CD4-positive, alpha-beta T cell treated with Interleukin-6 for 4 hours (primary cell): ENCODE measurements at places on chromosomes 5 and 9.

DNA sequence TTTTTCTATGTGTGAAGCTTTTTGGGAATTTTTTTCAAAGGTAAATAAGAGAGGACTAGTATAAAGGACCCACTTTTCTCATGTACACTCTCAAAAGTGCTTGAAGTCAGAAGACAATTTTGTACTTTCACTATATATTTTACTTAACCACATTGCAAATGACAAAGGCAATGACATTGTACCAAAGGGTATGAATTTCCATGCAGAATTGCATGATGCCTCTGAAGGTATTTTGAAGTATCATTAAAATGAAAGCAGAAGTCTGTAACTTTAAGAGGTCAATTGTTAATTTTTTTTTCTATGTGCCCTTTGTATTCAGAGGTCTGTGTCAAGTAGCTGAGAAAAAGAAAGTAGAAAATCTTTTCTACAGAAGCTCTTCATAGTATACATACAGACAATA is 84.7 kb downstream of the ST8SIA4 start:
- DNase-seq = no peak

DNA sequence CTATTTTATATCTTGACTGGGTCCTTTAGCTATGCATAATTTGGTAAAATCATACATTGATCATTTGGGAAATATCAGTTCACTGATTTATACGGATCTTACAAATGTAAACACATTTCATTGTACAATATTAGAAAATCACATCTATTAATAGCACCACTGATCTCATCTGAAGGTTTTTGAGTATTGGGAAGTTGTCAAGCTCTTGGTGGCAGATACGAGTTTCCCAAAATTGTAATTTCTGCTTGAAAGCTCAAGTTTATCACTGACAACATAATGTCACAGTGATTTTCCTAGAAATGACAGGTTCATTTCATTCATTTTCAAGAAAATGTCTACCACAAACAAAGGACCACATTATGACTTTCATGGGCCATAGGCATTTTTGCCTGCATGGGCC is 3.0 kb upstream of the MACROH2A1 start:
- DNase-seq = no peak

DNA sequence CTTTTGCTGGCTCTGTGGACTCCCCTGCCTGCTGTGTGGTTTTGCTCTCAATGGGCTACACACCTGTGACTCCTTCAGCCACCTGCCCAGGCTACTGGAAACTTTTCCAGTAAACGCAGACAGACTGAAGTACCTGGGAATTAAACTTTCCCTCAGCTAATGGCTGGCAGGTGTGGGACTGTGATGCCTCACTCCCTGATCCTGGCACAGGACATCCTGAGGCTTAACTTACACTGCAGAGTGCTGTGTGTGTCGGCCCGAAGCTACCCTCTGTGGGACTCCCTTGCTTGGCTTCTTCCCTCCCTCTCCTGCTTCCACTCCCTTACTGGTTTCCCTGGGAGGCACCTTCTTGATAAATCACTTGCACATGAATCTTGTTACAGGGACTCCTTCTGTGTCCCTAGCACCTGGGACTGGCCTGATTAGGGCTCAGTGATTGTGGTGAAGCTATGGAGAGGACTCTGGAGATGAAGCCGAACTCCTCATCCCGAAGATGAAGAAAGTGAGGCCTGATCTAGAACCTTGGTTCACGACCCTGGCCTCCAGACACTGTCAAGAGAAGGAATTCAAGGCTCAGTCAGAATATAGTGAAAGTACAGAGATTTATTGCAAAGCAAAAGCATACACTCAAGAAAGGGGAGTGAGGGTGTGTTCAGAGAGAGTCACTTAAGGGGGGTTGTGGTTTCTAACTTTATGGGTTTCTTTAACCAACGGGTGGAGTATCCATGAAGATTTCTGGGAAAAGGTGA is 113.4 kb upstream of the ALDH1B1 start:
- DNase-seq = no peak

DNA sequence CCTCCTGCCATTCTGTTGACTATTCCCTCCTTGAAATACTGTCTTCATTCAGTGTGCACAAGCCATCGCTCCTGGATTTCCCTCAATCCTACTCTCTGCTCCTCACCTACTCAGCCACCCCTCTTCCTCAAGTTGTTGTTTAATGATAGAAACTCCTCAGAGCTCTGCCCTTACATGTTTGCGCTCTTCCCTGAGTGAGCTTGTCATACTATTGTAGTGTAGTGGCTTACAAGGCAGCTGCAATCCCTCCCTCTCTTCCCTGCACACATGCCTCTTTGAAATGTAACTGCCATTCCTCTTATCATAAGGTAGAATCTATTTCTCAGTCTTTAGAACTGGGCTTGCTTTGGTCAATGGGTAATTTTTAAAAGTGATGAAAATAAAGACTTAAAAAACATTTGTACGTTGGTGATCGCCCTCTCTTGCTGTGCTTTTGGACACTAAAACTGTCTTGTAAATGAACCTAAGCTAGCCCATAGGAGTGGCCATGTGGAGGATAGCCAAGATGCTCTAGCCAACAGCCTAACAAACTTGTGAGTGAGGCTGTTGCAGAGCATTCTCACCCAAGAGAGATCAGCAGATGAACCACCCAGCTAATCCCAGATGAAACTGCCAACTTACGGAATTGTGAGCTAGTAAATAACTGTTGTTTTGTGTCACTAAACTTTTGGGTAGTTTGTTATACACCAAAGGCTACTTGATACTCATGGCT is 18.1 kb upstream of the SMAD5 start:
- no peak for DNase-seq

DNA sequence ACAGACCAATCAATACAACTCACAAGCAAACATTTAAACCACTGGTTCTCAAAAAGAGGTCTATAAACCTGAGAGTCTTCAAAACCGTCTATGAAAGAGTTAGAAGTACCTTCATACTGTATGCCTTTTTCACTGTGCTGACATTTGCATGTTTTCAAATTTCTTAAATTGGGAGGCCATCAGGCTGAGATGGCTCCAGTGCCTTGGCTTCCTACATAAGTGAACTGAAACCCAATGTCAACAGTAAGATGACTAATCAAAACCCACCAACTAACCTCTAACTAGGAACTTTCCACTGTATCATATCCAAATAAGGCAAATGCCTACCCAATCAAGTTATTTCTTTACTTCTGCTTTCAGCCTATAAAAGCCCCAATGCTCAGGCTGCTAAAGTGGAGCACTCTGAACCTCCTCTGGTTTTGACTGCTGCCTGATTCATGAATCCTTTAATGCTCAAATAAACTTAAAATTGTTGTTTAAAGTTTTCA is 35.1 kb downstream of the FAM13B start:
- DNase-seq = no peak

GRCh38 chr5:16936989-16937438 is 926 bp upstream of the MYO10 start:
- DNase-seq = no peak

GRCh38 chr5:40985501-40985900 is 76.2 kb downstream of the C7 start:
- no peak for DNase-seq

DNA sequence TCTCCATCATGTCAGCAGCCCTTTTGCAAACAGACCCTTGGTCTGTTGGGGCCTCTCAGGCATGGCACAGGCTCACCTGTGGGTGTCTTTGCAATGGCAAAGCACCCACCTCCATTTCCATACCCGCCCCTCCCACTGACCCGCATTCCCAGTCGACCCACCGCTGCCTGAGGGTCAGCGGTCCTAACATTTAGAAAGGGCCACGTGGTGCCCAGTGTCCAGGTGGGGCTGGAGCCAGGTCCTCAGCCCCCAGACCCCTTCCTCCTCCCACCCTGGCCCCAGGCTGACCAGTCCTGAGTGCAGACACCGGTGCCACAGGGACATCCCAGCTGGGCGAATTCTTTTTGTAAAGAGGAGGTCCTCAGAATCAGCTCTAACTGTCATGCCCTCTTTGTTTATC is 43.3 kb upstream of the CEP72 start:
- DNase-seq = no peak

DNA sequence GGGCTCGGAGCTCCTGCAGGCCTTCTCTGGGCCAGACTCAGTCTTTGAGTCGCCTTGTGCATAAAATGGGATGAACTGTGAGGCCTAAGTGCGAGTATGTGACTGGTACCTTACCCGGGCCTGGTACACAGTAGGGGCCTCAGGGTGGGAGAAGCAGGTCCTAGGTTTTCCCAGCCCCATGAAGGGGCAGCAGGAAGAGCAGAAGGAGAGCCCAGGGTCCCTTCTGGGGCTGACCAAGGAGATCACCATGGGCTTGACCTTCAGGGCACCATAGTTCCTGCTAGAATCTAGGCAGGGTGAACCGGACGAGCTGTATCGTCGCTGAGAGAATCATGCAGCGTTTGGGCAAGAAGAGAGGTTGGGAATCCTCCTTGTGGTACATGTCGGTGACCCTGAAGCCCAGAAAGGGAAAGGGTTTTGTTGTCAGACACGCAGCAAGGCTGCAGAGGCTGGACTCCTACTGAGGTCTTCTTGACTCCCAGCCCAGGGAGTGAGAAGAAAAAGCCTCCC is 373 bp upstream of the PHYKPL start:
- no peak for DNase-seq

DNA sequence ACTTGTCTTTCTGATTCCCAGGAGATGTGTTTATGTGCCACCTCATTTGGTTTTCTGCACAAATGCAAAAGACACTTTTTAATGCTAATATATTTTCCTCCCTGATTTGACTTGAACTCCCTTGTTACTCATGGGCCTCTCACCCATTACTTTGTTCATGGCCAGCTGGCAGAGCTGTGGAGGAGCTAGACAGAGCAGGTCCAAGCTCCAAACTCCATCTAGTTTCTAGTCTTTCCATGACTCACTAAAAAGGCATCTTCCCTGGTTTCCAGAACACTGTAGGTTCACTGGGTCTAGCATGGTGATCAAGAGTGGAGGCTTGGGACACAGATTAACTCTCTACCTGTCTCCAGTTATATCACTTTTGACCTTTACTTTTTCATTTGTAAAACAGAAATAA is 161.0 kb upstream of the SLC28A3 start:
- DNase-seq = no peak

DNA sequence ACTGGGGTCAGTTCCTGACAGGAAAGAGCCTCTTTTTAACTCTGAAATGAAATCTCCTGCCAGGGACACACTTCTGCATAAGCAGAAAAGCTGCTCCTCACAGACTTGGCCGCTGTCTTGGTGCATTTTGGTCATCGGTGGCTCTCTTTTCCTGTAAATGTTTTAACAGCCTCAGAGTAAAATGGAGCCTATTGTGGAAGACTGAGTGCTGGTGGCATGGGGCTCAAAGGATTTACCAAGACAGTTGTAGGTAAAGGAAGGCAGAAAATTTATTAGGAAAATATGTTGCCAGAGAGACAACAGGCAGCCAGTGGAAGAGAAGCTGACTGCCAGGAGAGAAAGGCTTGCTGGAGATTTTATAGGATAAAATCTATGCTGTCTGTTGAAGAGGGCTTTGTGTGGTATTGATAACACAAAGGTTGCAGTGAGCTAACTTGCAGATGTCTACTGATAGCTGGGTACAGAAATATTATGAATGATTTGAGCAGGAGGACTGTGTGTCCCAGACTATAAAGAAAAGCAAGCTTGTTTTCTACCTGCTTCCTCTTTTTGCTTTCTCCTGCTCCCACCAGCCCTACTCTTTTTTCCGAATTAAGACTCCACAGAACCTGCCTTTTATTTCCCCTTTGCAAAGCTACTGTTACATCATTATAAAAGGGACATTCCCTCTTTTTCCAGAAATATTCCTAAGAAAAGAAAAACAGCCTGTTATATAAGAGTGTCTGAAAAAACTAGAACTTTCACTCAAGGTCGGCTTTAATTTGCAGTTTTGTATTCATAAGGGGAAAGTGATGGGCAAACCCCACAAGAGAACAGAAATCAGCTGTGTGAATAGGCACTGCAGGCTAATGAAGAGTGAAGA is 27.9 kb upstream of the IFNA14 start:
- no peak for DNase-seq

DNA sequence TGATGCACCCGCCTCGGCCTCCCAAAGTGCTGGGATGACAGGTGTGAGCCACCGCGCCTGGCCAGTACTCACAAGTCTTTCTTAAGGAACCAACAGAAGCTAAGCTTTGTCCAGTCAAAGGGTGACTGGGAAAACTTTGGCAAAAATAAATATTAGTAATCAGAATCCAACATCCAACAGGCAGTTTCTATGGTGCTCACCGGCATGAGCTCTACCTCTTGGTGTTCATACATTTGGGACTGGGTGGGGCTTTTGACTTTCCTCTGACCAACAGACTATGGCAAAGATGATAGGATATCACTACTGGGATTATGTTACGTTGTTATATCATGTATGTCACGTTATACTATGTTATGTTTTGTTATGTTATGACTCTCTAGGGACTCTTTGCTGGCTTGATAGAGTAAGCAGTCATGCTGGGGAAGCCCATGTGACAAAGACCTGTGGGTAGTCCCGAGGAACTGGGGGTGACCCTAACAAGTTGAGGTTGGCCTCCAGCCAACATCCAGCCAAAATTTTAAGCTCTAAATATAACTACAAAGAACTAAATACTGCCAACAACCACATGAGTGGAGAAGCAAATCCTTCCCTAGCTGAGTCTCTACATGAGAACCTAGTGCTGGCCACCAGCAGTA is 6.0 kb downstream of the RASGEF1C start:
- no peak for DNase-seq

GRCh38 chr5:151155775-151156506 is 1.6 kb downstream of the ANXA6 start:
- DNase-seq = peak; percentile 31

GRCh38 chr9:33163433-33164137 is 3.6 kb downstream of the B4GALT1 start:
- no peak for DNase-seq

- DNase-seq = no peak
These were observed 2.7 kb upstream of the CARD19 start for GRCh38 chr9:93093127-93093876.

GRCh38 chr5:151819830-151820229 is 48.1 kb downstream of the G3BP1 start:
- no peak for DNase-seq

DNA sequence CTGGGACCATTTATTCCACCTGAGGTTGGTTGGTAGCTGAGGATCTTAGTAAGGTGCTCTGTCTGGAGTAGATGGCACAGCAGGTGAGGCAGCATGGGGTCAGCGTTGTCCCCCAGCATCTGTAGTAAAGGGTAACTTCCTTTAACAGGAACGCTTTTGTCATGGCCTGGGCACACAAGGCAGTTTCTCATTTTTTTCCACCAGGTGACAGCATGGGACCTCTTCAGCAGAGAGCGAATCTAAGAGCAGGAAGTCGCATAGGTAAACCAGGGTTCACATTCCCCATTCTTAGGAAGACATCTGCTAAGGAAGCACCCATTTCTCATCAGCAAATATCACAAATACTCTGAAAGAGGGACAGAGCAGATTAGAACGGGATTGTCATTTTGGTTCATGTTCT is 56.5 kb downstream of the GPR107 start:
- peak; percentile 21 for DNase-seq

GRCh38 chr5:154242442-154242841 is 51.9 kb downstream of the GALNT10 start:
- DNase-seq = no peak

GRCh38 chr5:135373736-135374515 is 25.1 kb downstream of the MACROH2A1 start:
- no peak for DNase-seq
